DMS153 (cell line): ENCODE measurements at places on chromosomes 2 and 18.

- no peak for DNase-seq
Measured at GRCh38 chr2:207681431-207681830, 30.0 kb upstream of the CCNYL1 start.

- DNase-seq, result no peak
Measured at GRCh38 chr2:84966731-84967130, 4.2 kb upstream of the KCMF1 start.

DNA sequence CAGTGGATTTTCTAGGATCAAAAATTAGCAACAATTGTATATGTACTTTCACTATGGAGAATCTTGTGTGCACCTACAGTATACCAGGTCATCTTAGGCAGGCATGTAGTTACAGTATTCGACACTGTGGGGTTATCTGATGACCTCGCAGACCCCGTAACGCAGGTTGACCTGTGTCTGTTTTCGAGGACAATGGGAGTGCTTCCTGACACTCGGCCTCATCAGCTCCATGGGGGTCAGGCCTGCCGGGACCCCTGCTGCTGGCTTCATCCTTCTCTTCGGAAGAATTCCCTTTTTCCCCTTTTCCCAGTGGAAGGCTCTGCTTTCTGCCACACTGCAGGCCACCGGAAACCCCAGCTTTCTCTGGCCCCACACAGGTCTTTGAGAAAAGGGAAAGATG, 102.8 kb upstream of the TMEM18 start:
- no peak for DNase-seq

DNA sequence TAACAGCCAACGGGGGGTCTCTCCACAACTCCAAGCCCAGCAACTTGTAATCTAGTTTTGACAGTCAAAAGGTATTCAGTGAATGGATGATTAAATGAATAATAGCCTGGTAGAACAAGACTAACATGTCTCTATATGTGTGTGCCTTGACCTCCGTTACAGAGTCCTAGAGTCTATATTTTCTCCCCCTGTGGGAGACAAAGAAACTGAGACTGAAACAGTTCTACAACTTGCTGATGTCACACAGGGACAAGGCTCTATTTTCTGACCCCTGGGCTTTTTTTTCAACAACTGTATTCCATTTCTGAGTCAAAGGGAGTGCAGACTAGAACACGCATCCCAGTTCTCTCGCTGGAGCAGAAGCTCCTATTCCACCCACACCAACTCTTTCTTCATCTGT, 223.6 kb upstream of the AGAP1 start:
- DNase-seq, result no peak

- no peak for DNase-seq
Measured at GRCh38 chr2:5734859-5735520, 42.8 kb downstream of the SOX11 start.

DNA sequence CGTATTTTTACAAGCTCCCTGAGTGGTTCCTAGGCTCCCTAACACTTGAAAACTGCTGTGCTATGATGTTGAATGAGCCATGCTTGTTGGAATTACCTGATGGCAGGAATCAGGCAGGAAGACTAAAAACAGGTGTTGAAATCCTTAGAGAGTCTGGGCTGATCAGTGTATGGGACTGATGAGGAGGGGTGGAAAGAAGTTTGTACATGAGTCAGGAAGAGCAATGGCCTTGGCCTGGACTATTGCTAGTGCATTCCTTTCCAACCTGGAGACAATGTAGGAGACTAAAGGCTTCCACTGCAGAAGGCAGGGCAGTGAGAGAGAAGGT, 25.0 kb upstream of the TMBIM1 start:
- no peak for DNase-seq

DNA sequence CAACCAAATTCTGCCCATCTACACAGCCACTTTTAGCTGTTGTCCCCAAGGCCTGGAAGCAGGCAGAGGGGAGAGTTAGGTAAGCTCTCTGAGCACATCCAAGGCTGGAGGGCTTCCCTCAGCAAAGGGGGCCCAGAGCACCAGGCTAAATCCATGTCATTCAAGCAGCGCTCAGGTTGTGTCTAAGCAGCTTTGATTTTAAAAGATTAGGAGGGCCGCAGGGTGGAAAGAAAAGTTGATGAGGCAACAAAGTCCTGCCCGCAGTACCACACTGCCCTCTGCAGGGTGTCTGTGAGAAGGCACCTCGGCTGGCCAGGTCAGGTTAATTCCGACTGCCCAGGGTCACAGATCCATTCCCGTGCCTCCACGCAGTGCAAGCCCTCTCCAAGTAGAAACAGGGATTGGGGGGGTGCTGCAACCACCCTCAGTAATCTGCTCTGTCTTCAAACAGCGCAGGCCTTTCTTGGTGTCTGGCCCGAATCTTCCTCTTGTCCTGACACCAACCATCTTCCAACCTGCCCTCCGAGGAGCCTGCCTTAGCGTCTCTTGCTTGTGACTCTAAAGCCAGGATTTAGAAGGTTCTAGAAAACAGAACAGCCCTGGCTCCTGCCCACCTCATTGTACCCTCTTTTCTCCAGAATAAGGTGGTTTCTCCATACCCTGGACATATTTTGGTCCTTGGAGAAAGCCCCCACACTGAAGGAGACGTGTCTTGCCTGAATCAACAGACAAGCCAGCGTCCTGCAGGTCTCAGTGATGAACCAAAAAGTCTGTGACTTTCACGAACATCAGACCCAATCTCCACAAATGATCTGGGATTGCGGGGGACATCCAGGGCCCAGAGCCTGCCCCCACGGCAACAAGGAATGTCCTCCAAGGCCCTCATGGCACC, 289.2 kb downstream of the TNS1 start:
- peak; percentile 20 for DNase-seq

GRCh38 chr2:109335631-109336176, 206.7 kb downstream of the SH3RF3 start:
- DNase-seq, result no peak

- DNase-seq, result no peak
Measured at GRCh38 chr2:144505245-144505831, 14.6 kb downstream of the ZEB2 start.

DNA sequence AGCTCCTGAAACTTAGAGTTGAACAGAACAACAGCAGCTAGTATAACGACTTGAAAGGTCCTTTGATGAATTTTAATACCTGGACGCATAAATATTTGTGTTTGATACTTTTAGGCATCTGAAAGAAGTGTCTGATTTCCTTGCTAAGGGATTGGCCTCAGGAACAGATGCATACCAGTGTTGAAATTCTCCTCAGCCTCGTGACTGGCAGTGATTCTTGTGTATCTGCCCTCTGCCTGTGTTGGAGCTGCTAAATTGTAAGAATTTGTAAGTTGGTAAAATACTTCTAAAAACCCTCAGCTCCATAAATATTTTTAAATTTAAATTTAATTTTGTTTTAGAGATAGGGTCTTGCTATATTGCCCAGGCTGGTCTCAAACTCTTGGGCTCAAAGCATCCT, 22.4 kb upstream of the SCYGR1 start:
- DNase-seq, result no peak

DNA sequence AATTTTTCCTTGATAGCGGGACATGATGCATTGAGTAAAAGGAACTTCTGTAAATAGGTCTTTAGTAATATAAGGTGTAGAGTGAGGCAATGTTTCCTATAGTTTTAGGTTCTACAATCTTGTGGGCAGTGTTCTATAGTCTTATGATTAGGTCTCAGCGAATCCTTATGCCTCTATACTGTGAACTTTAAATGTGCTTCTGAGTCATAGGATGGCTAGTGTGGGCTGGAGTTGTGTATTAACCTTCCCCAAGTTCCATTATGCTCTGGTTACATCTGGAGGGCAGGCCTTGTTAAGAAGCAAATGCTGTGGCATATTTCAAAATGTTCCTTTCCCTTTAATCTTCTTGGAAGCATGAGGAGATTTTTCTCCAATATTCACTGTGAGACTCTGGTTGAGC, 73.5 kb downstream of the ROCK2 start:
- no peak for DNase-seq

- no peak for DNase-seq
Measured at GRCh38 chr2:54638103-54638502, 85.4 kb upstream of the EML6 start.

DNA sequence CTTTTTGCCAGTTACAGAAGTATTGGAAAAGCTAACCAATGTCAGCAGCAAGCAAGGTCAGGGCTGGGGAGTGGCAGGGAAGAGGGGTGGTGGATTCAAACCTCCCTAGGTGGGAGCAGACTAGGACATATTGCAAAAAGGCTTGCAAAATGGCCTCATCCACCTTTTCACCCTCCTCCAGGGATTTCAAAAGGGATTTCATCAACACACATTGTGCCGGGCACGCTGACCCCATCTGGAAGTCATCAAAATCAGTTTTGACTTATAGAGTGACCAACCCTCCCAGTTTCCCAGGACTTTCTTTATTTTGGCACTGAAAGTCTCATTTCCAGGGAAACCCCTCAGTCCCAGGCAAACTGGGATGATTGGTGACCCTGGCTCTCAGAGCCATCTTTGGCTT, 94.7 kb downstream of the BIN1 start:
- no peak for DNase-seq

DNA sequence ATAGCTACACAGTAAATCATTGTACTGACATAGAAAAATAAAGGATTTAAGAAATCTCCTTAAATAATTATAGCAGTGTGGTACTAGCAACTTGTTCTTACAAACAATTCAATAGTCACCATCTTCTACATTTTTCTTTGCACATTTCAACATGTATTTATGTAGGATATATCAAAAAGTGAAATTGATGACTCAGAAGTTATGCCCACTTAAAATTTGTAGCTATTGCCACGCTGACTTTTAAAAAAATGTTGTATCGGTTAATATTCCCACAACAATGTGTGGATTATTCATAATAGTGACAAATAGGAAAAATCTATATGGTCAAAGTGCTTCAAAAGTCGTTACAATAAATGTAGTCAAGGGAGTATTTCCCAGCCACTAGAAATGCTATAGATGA, 6.7 kb downstream of the TGFA start:
- no peak for DNase-seq

DNA sequence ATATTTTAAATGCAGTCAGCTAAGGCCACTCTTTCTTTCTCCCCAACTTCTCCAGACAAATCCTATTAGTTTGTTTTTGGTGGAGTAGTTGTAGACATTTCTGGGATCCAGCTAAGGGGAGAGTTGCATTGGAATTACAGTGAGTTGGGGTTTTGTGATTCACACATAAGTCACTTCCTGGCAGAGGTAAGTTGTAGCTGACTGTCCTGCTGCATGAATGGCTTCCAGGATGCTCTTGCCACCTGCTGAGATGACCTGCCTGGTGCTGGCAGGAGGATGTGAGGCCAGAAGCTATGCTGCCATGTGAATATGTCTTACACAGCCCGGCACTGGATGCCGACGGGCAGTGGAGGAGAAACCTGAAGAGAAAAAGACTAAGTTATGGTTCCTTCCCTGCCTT, 243.7 kb downstream of the TDRD15 start:
- no peak for DNase-seq

- DNase-seq, result no peak
Measured at GRCh38 chr2:217184242-217184641, 324.4 kb upstream of the TNP1 start.

GRCh38 chr2:236622660-236623059, 53.0 kb downstream of the ACKR3 start:
- DNase-seq, result no peak

- no peak for DNase-seq
Measured at GRCh38 chr2:144936442-144936841, 416.5 kb upstream of the ZEB2 start.

- DNase-seq, result no peak
Measured at GRCh38 chr2:152627351-152627957, 89.8 kb downstream of the PRPF40A start.

DNA sequence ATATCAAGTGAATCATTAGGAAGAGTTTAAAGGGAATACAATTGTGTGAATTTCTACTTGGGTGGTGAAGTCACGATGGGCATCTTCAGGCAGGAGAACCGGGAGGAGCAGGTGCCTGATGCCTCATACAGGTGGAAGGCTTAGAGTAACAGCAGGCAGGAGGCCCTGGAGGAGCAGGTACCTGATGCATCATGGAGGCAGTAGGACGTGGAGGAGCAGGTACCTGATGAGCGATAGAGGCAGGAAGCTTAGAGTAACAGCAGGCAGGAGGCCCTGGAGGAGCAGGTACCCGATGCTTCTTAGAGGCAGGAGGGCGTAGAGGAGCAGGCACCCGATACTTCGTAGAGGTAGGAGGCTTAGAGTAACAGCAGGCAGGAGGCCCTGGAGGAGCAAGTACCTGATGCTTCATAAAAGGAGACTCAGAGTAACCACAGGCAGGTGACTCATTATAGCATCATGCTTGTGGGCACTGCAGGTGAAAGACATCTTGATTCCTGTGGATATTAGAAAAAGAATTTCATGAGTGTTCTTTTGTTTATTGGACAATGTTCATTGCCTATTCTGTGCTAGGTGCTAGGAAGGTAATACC, 133.9 kb downstream of the ATP9B start:
- no peak for DNase-seq

GRCh38 chr2:30693821-30694281, 113.4 kb downstream of the CAPN13 start:
- no peak for DNase-seq

DNA sequence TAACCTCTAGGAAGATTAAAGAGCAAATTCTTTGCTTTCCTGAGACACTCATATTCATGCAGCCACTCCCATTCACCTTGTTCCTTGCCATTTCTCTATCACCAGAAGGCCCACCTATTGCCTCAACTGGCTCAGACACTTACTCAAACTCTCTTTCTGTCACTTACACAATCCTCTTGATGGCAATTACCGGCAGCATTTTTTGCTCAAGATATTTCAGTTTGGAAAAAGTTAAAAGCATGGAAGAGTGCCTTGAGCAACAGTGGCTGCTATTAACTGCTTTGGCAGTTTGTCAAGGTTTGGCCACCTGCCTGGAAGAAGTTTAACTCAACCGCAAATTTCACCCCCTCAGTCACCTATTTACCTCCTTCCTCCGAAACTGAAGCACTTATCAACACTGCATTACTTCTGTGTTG, 1104.0 kb upstream of the PIK3C3 start:
- no peak for DNase-seq

- no peak for DNase-seq
Measured at GRCh38 chr2:59297816-59298215, 1056.7 kb upstream of the FANCL start.

DNA sequence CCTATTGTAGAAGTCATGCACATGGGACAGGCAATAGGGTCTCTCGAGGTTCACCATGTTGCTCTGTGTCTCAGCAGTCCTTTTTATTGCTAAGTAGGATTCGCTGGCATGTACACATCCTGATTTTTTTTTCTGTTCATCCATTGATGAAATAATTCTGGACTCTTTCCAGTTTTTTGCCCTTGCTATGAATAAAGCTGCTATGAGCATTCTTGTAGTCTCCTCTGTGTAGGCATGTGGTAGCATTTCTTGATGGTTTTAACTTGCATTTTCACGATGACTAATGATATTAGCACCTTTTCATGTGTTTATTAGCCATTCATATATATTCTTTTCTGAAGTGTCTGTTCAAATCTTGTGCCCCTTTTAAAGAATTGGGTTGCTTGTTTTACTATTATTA, 65.8 kb upstream of the EDAR start:
- DNase-seq, result no peak
